ENCODE measurements at places on chromosomes 6 and 20.

DNA sequence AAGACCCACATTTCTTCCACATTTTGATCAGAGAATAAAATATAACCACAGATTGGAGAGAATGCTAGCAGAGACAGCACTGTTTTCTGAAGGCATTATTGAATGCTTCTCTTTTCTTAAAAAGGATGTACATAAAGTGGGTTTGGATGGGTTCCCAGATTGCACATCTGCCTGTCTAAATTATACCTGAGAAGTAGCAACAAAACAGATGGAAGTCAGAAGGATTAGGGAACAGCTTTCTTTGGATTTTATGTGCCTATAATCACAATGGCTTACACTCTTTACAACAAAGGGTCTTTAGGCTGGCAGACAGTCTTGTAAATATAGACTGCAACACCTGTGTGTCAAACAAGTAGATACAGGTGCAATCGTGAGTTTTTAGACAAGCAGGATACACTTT lies 622.2 kb upstream of the MANEA start:
- no peak for DNase-seq

DNA sequence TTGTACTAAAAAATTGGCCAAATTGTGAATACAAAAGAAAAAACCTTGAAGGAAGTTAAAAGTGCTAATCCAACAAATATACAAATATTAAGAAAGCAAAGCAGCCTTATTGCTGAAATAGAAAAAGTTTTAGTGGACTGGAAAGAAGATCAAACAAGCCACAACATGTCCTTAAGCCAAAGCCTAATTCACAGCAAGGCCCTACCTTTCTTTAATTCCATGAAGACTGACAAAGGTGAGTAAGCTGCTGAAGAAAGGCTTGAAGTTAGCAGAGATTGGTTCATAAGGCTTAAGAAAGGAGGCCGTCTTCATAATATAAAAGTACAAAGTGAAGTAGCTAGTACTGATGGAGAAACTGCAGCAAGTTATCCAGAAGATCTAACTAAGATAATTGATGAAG lies 53.5 kb downstream of the TINAG start:
- DNase-seq, result no peak

DNA sequence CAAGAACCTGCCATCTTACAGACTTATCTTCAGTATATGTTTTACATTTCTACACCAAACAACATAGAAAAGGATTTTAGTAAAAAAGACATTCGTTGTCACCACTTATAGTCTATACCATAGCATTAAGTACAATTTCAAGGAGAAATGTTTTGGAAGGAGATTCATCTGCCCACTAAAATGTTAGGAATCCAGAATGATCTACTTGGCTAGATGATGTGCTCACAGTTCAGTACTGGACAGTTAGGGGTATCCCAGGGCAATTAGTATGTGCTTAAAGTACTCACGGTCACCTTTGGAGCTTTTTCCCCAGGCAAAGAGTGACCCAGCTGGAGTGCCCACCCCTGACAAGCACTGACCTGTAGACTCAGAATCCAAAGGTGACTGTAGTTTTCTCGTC lies 222.9 kb downstream of the SLC24A3 start:
- no peak for DNase-seq

DNA sequence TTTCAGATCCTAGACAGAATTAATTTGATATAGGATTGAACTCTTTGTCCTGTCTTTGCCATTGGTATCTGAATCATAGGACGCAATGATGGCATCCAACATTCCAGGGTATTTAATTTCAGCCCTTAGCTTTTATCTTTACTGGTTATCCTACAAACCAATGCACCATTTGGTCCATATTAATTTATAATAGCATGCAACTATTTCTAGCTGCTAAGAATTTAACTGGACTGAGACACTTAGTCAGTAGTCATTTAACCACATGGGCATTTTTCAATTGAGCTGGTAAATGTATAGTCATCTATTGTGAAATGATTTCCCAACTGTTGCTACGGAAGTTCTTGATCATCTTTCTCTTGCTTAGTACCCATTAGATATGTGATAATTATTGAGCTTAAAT lies 141.1 kb downstream of the CD164 start:
- DNase-seq, result no peak

- no peak for DNase-seq
Observed at GRCh38 chr20:12833861-12834260, 174.9 kb upstream of the SPTLC3 start.

DNA sequence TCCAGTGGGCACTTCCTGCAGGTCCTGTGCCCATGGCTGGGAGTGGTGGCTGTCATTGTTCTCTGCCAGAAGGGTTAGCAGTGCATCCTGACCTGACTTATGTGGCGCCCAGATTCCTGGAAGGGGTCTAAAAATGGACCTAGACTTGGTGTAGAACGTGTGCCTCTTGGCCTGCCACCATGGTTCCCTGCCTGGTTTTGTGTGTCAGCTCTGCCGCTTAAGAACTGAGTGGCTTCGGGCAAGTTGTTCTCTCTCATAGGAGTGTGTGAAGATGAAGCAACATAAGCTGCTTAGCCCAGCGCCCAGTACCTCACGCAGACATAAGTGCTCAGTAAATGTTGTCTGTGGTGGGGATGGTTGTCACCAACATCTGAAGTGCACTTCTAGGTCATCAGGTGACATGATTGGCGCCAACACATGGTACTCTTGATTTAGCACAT lies 52.1 kb downstream of the PTPN1 start:
- no peak for DNase-seq

DNA sequence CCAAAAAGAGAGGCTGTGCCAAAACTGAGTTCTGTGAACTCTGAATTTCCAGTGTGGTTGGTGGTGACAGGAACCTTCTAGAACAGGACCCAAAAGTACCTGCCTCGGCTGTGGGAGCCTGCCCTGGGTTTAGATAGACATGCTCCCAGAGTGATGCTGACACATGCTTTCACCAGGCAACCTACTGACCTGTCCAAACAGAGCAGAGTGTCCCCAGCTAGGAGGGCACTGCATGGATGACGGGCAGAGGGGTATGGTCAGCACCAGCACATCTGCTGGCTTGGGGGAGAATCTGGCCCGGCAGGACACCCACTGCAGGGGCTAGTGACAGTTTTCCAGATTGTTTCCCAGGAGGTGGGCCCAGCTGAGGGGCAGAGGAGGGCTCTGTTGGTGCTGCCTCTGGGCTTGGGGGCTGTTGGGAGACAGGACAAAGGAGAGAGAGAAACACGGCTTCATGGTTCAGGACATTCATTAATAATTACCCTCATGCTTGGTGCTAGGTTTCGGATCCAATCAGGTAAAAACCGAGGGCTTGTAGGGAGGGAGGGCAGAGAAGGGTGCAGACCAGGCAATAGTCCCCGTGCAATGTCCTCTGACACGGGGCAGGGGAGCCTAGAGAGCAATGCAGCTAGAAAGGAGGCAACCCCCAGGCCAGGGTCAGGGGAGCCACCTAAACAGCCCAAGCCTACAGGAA lies 15.0 kb downstream of the KCNK5 start:
- no peak for DNase-seq

DNA sequence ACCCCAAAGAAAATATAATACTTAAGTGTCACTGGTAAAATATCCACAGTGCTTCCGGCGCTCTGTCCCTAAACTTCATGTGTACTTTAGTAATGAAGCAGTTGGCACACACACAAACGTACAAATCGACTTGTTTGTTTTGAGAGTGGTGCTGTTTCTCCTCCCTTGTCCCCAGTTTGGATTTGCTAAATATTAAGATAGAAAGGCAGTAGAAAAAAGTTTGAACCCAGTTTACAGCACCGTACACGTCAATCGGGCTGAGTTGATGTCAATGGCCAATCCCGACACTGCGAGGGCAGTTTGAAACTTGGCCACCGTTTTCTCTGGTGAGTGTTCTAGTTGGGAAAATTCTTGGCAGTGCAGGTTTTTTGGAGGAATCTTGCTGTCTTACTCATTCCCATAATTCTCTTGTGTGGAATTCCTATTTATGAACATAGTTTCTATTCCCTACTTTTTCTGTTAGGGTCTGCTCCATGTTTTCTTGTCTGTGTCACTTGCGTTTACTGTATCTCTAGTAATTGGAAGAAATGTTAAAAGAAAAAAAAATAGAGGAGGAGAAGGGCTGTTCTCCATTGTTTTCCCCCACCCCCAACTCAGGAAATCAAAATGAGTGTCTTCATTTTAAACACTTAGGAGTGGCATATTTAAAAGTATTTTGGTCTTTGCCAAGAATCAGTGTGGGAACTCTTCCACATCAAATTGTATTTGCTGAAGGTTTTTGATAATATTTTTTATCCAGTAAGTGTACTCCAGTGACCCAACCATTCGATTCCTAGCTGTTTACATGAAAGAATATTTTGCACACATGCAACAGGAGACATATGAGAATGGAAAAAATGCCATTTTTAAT lies 72.3 kb downstream of the OR2B2 start:
- peak; percentile 26 for DNase-seq

- no peak for DNase-seq
Observed at GRCh38 chr6:134455319-134455718, 137.4 kb upstream of the SGK1 start.

- DNase-seq, result no peak
Observed at GRCh38 chr6:42819803-42820511, 38.1 kb downstream of the BICRAL start.

GRCh38 chr6:95431637-95432228 lies 145.6 kb upstream of the MANEA start:
- peak; percentile 3 for DNase-seq

GRCh38 chr6:95423331-95423730 lies 154.0 kb upstream of the MANEA start:
- no peak for DNase-seq

GRCh38 chr6:114100215-114100994 lies 129.5 kb upstream of the HDAC2 start:
- no peak for DNase-seq

- DNase-seq, result no peak
Observed at GRCh38 chr20:61251529-61252393, at the start of gene CDH4. Gene CDH4, plus strand, starts transcription at chr20:61252261.

DNA sequence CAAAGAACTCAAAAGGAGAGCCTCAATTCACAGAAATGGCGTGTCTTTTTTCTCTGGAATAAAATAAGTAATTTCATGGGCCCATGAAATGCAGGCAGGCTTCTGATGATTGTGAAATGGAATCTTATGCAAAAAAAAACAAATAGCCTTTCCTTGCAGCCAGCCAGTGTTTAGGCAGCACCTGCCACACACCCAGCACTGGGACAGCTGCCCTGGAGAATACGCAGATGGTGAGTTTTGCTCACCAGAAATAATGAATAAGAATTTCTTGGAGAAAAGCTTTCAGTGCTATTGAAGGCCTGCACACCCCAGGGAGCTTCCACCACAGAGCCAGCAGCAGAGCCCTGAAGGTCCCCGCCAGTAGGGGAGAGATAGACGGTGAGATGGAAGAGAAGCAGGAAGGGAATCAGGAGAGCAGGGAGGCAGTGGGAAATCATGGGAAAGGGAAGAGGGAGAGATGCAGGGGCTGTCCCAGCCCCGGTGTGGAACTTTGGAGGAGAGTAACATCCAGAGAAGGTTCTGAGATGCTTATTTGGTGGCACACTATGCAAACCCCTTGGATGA lies 54.9 kb downstream of the PXDC1 start:
- no peak for DNase-seq

GRCh38 chr6:136783495-136784270 lies 8.6 kb downstream of the MAP3K5 start:
- DNase-seq, result no peak

GRCh38 chr6:51029561-51029960 lies 210.9 kb downstream of the TFAP2B start:
- DNase-seq, result no peak

DNA sequence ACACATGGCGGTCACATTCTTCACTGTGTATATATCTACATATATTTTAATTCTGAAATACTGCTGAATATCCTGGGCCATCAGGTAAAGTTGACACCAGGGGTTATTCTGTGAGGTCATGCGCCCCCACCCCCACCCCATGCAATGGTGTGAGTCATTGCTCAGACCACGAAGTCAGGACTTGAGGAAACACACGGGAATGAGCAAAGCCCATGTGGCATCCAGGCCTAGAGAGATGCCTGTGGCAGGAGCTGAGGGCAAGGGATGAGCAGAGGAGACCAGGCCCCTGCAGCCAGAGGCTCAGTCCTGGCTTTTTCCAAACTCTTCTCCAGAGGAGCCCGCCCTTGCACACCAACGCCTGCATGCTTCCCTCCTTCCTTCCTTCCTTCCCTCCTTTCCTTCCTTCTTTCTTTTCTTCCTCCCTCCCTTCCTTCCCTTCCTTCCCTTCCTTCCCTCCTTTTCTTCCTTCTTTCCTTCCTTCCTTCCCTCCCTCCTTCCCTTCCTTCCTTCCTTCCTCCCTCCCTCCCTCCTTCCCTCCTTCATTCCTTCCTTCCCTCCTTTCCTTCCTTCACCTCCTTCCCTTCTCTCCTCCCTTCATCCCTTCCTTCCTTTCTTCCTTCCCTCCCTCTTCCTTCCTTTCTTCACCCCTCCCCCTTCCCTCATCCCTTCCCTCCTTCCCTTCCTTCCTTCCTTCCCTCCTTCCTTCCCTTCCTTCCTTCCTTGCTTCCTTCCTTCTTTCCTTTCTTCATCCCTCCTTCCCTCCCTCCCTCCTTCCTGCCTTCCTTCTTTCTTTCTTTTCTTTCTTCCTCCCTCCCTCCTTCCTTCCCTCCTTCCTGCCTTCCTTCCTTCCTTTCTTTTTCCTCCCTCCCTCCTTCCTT lies 72.0 kb upstream of the INSM1 start:
- no peak for DNase-seq

- no peak for DNase-seq
Observed at GRCh38 chr6:160428818-160429619, 80.8 kb downstream of the SLC22A3 start.

DNA sequence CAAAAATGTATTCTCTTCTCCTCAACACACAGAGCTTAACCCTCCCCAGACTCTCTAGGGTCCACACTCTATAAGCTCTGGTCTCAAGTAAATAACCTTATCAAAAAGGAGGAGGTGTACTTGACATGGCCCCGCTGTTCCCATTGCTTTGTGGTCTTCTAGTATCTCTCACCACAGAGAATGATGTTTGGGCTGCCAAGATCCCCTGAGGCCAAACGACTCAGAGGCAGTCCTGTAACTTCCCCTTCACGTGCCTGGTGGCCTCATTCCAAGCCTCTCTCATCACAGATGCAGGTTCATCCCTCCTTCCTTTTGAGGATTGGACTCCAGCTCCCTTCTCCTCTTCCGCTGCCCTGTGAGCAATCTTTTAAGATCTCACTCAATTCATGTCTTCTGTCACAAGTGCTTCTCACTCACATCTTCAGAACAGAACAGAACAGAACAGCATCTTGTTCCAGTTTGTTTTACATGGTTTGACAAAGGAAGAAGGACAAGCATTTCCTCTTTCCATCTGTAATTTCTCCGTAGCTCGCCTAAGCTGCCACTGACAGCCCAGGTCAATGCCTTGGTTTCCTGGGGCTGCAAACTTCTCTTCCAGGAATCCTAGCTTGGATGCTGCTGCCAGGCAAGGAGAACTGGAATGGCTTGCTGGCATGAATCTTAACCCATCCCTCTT lies 541.5 kb downstream of the CD83 start:
- DNase-seq, result no peak

GRCh38 chr6:37650071-37650481 lies 47.6 kb downstream of the MDGA1 start:
- DNase-seq, result no peak

All from kidney glomerular epithelial cell (primary cell).